ENCODE measurements at places on chromosomes 7 and 10.
A peak's percentile ranks its signal among the peaks of the same experiment; 100 is the strongest.

GRCh38 chr7:19051767-19052375, 65.6 kb downstream of the TWIST1 start:
- DNase-seq: no peak

- no peak for DNase-seq
These were observed 61.4 kb downstream of the ABI1 start for GRCh38 chr10:26799342-26799741.

DNA sequence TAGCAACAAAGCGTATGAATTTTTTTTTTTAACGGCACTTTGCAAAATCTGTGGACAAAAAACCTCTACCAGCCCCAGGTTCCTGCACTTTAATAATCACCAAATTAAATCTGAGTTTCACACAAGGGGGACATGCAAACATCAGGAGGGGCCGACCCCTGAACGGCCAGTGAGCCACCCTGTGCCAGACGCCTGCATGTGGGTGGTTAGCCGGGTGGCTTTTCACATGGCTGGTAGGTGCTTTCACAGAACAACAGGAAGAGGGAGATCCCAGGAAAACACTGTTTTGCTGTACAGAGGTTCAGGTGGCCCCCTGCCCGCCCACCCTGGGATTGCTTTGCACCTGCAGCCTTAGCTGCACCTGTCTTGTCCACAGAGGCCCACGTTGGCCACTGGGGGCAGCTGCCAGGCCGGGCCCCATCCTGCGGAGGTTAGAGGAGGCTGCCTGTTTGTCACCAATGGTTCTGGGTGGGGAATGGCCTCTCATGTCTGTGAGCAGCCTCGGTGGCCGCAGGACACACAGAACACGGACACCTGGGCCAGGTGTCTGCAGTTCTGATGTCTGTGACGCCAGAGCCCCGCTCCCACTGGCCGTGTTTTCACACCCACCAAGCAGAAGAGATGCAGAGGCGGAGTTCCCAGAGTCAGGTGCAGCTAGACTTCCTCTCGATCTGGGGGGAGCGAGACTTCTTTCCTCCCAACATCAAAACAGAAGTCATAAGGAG, 107.7 kb downstream of the FAM53B start:
- DNase-seq: no peak

GRCh38 chr10:70557876-70558275, 44.7 kb downstream of the PRF1 start:
- DNase-seq: no peak

- no peak for DNase-seq
These were observed 64.1 kb downstream of the CAV1 start for GRCh38 chr7:116588641-116589594.

- no peak for DNase-seq
These were observed 93.0 kb downstream of the NHLRC2 start for GRCh38 chr10:113947184-113948041.

DNA sequence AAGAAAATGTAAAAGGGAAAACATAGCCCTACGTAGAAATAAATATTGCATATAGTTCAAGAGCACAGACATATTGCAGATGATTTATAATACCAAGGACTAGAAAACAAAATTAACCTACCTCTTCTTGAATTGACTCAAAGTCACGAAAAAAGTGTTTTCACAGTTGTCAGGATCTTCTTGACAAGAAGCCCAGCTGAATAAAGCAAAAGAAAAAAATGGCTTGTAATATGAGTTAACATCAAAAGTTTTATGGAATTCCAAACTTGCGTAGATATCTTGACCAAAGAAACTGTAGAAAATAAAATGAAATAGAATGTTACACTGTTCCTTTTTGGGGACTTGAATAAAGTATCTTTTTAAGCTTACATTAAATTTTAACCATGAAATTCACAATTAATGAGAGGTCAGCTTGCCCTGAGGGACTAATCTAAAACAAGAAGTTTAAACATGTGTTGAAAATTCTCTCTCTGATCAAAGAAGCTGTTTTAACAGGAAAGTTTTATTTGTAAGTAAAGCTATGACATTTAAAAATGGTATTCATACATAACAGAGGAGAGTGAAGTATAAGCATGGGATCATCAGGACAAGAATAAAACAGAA, 133.1 kb upstream of the SEMA3C start:
- no peak for DNase-seq

GRCh38 chr10:44949915-44950314, 9.7 kb upstream of the RASSF4 start:
- no peak for DNase-seq

DNA sequence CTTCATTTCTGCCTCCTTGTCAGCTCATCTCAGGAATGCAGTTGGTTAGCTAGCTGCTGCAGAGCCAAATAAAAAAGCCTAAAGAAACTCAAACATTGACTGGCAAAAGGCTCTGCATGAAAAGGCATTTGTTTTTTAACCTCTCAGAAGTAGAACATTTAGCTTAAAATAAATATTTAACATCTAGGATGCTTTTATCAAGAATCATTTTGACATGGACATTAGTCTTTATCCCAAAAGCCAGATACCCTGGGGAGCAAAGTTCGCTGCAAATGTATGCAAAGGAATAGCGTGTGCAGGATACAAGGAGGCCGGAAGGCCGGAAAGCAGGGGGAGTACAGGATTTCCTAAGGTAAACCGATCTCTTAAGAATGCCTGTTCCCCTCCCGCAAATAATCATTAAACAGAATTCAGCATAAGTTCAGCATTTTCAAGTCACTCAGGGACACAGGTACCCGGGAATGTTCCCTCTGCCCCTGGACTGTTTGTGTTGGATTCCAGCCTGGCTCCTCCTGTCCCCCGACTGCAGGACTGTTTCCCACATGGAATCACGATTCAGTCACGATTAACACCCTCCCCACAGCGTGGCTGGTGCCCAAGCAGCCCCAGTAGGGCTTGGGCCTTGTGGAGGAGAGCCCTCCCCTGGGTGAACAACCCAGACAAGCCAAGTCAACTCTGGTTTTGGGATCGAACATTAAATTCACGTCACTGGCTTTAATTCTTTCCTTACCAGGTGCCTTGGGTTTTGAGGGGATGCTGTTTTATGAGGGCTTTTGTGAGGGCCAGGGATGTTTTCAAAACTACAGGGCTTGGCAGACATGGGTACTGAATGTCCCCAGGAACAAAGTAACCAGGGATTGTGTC, 97.8 kb downstream of the HIPK2 start:
- DNase-seq: no peak

DNA sequence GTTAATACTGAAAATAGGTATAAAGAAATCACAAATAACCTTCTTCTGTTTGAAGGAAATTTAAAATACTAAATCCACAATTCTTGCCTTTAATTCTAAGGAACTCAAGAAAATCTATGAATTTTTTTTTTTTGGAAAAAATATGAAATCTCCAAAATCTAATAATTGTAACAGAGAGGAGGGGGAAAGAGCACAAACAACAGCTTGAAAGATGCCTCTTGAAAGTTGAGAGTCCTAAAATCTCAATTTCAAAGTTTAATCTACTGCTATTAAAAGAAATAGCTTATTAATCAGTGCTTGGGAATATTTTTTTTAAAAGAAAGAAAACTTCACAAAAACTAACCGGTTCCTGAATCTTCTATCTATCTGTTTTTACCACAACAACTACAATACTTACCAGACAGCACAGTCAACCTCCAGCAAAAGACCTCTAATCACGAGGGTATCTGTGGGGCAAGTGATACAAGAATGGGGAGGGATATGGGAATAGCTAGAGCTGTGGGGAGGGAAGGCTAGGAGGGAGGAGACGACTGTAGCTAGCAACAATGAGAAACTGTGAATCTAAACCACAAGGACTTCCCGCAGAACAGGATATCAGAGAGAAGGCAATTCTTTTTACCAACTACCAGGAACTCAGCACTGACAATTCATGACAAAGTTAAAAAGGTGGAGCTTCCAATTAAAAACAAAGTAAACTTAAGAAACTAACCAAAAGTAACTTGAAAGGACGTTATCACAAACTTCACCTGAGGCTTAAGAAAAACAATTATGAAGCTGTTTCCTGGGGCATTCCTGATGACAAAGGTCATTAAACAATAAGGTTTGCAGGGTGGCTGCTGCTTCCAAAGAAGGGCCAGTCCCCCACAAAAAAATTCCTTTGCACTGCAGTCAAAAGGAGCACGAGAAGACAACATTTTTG, at the start of gene USP54:
USP54 (minus strand) TSS at position 462 of the 919 bp plus-strand sequence. CDS start 15,684 bp downstream, outside the sequence.
- DNase-seq: peak; percentile 60

GRCh38 chr10:125738206-125738605, 18.7 kb downstream of the EDRF1 start:
- no peak for DNase-seq

DNA sequence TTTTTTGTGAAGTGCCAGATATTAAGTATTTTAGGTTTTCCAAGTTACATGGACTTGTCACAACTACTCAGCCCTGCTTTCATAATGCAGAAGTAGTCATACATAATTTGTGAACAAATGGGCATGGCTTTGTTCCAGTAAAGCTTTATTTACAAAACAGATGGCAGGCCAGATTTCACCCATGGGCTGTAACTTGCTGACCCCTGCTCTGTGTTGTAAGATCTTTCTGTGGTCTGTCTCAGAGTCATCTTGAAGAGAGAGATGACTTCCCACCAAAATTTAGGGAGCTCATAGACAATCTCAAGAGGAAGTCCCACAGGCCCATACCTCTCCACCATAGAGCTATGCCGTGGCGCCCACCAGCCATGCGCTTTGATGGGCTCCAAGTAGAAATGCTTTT, 616.1 kb downstream of the LRMDA start:
- DNase-seq: no peak

DNA sequence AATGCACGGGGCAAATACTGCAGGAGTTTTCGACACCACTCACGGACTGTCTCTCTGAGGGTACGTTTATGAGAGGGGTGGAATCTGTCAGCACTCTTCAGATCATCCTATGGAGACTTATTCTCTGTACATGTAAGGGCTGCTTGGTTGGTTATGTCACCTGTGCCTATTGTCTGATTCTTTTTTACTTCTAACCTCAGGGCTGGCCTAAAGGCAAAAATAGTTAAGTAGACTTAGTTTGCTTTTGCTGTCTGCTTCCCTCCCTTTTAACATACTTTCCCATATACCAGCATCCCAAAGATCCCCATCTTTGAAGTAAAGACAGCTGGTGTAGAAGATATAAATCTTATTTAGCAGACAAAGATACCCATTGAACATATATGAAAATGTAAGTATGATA, 105.9 kb downstream of the PRKG1 start:
- no peak for DNase-seq

DNA sequence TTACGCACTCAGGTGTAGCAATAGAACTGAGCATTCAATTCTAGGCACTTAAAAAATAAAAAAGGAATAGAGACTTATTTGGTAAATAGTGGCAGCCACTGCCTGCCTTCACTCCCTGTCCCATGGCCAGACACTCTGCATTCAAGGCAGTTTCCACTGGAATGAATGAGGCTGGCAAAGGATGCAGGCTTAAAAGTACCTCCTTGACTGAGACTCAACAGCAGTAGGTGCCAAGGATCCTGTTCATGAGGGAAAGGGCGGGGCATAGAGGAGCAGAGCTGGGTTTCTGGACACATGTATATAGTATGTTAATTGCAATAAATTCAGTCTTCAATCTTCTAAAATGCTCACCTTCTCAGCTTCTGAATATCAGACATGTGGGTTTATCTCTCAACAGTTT, 242.6 kb downstream of the PHF14 start:
- DNase-seq: no peak

DNA sequence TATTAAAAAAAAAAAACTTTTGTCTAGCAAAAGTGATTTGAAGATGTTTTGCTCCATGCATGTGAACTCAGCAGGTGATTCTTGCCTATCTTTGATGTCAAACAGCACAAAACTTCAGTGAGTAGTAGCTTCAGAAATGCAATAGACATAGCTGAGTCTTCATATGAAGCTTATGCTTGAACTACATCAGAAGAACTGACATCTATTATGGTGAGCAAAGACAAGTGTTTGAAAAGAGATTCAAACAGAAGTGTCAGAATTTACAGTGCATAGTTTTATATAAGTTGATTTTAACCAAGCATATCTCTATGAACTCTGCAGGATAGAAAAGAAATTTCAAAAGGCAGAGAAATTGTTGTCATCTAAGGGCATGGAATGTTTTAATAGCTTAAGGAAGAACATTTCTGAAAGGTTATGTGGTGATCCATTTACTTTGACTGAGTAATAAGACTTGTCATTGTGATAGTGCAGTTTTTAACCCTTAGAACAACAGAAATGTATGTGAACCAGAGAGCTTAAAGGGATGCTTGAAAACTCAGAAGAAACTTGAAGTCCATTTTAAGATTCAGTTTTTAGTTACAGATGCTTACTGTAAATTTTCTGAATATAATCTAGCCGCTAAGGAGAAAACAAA, 351.4 kb downstream of the MDFIC start:
- DNase-seq: no peak

DNA sequence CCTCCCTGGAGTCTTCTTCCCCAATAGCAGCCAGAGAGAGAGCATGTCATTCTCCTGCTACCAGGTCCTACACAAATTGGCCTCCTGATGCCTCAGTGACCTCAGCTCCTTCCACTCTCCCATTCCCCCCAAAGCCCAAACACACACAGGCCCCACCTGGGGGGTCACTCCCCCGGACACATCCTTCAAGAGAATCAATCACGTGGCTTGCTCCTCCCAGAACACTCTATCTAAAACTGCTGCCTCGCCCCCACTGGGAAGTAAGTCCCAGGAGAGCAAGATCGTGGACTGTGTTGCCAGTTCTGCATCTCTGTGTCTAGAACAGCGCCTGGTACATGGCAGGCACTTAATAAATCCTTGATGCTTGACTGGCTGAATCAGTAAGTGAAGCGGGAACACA, 2.5 kb upstream of the HSPA12A start:
- no peak for DNase-seq

GRCh38 chr7:130931423-130931822, 197.4 kb upstream of the KLF14 start:
- DNase-seq: no peak

GRCh38 chr10:130762491-130762890, 549.0 kb downstream of the TCERG1L start:
- no peak for DNase-seq

GRCh38 chr10:123967626-123968243, 76.1 kb upstream of the CPXM2 start:
- no peak for DNase-seq

- DNase-seq: no peak
These were observed 29.0 kb downstream of the ZNRF2 start for GRCh38 chr7:30313348-30313747.

- DNase-seq: peak; percentile 77
These were observed 3.2 kb upstream of the IGFBP3 start for GRCh38 chr7:45924283-45924682.

Measured in GM04503 (cell line).